DMS 273 treated with DMSO at 0.1 percent for 48 hours (cell line): ENCODE measurements at places on chromosomes 16 and 17.

GRCh38 chr16:79351927-79352326 is 248.6 kb downstream of the MAF start:
- no peak for DNase-seq

- DNase-seq = no peak
Observed at GRCh38 chr16:64122177-64122576, 999.7 kb downstream of the CDH11 start.

- no peak for DNase-seq
Observed at GRCh38 chr16:82094942-82095540, 60.0 kb downstream of the HSD17B2 start.

GRCh38 chr17:48603959-48604769 is 622 bp downstream of the HOXB6 start:
- no peak for DNase-seq

GRCh38 chr17:57257195-57257894 is 1.0 kb downstream of the MSI2 start:
- DNase-seq = no peak
